ENCODE measurements at places on chromosomes 2 and 18.

DNA sequence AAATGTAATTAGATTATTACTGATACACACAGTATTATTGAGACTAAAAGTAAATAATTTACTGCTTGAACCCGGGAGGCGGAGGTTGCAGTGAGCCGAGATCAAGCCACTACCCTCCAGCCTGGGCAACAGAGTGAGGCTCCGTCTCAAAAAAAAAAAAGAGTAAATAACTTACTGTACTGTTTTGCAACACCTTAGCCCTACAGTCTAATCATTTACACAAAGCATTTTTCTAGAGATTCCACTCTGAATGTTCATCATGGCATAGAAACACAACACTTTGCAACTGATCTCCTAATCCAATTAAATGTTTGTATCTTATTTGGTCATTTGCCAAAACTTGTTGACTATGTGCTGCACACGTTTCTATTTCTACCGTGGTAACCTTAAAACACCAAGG lies 23.4 kb upstream of the RMP24 start:
- DNase-seq = no peak

DNA sequence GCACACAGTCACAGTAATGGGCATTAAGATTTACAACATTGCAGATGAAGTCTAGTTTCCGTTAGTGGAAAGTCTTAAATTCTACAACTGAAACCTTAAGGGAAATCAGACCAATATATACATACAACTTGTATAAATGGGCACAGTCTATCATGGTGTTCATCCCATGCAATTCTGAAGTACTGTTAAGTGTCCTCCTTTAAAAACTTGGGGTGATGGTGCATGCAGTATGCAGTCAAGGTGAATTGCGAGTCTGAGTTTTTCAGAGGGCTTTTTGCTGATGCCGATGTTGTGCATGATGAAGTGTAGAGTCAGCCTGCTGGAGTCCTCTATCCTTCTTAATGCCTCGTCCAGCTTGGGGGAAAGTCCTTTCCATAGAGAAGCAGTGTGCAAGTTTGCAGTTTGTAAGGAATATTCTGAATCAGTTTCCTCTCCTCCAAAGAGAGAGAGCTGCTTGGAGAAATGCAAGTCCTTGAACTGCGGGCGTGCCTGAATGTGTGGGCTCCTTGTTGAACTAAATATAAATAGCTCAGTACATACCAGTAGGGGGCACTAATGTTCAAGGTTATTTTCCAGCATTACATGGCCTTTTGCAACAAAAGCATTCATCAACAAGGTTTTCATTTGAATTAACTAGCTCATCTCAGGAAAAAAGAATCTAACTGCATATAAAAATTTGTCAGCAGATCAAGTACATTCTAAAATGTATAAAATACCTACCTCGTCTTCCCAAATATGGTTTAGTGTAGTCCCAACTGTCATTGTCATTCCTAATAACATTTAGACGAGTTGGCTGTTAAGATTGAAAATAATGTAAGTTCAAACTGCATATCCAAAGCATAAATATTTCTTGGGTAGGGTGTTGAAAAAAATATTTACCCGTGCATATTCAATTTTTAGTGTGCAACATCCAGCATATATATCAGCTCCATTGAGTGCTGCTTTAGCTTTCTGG lies 21.3 kb downstream of the HNRNPLL start:
- peak; percentile 32 for DNase-seq

DNA sequence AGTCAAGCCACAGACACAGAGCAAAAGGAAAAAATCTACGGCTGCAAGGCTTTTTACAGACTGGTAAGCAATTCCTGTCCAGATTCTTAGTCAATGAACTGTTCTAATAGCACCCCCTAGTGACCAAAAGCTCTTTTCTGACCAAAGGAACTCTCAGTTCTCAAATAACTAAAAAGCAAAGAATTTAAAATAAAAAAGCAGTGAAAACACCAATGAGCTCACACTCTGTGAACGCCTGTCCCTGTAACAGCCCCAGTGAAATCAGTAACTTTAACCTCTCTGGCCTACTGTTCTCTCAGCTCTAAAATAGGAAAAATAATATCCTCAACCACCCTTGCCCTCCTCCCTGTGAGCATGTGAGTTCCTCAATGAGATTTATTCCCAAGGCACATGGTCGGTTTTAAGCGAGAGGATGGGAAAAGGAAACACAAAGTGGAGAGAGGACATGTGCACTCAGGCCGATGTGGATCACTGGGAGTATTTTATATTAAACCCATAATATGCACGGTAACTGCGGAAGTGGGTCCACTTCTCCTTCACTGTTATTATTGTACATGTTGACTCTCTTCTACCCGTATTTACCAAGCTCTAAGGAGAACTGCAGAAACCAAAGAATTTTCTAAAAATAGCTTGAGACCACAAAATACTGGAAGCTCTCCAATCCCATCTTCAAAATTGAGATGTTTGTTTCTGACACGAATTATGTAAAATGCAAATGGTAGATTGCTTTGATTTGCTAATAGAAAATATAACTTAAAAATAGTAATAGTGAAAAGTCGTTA lies 128.5 kb downstream of the STK39 start:
- no peak for DNase-seq

GRCh38 chr18:79846936-79847557 lies 49.3 kb downstream of the KCNG2 start:
- no peak for DNase-seq

- DNase-seq = peak; percentile 17
Measured at GRCh38 chr2:200455958-200456421, 53.9 kb downstream of the KCTD18 start.

- no peak for DNase-seq
Measured at GRCh38 chr2:128438091-128438490, 119.4 kb upstream of the HS6ST1 start.

GRCh38 chr2:90069290-90069894 lies 1377.9 kb downstream of the RPIA start:
- DNase-seq = no peak

DNA sequence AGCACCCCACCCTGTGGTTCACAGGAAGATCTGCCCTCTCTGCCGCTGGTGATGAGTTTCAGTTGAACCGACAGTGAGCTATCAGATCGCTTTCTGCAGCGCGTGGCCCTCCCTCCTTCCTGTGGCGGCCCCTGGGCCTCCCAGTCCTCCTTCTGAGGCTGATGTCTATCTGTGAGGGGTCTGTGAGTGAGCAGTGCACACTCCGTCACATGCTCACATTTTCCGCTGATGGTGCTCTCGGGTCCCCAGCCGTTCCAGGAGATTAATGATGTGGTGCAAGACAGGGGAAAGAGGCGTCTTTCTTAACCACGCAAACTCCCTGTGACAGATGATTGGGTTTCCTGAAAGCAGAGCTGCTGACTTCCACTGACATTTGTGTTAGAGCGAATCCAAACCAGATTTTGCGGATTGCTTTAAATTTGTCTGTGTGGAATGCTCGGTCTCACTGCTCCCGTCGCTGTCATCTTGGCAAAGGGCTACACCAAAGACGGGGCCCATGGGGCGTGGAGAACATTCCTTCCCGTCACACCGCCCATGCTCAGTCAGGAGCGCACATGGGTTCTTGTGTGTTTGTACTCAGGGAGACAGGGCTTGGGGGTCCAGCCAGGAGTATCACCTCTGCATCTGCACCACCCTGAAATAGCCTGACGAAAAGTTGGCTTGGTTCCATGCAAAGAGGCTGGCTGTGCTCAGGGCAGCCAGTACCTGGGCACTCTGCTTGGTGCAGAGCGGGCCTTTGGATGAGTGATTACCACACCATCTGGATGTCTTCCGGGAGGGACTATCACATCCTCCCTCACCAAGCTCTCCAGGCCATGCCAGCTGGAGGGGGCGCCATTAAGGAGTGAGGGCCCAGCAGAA lies 154.7 kb upstream of the HS6ST1 start:
- no peak for DNase-seq

- no peak for DNase-seq
Measured at GRCh38 chr2:137208431-137208891, 443.1 kb downstream of the THSD7B start.

DNA sequence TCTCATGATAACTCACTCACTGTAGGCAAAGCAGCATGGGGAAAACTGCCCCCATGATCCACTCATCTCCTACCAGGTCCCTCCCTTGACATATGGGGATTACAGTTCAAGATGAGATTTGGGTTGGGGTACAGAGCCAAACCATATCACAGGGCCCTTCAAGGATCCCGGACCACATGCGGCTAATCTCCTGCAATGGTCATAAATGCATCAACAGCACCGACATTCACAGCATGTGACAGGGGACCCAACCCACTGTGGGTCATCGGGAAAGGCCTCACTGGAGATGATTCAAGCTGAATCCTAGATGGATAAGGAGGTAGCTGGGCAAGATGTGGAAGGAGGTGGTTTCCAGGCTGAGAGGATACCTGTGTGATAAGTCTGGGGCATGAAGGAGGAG lies 129.4 kb downstream of the MYO5B start:
- DNase-seq = no peak

DNA sequence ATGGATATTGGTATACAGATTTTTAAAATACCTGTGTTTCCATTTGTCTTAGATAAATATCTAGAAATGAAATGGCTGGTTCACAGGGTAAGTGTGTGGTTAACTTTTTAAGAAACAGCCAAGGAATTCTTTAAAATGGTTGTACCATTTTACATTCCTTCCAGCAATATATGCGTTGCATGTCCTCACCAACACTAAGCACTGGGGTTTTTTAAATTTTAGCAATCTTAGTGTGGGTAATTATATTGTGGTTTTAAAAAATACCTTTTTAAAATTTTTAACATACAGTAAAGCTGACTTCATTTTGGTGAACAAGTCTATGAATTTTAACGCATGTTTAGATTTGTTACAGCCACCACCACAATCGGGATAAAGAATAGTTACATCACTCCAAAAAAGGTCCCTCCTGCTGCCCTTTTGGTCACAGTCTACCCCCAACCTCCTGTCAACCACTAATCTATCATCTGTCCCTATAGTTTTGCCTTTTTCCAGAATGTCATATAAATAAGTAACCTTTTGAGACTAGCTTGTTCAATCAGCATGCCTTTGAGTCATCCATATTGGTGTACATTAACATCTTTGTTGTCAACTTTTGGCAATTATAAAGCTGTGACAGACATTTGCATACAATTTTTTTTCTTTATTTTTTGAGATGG lies 128.1 kb upstream of the MSTN start:
- no peak for DNase-seq
